Psoas muscle (tissue), 8 donors: ENCODE measurements at places on chromosomes 1 and 21. TPM values are rescaled to one million over a fixed set of nuclear protein-coding genes. Genes with fewer than 3 reads are reported as not detected.
A peak's percentile ranks its signal among the peaks of the same experiment; 100 is the strongest.

- H3K27ac ChIP-seq, result no peak overlapping the region
- H3K4me3 ChIP-seq, result no peak overlapping the region
- H3K36me3 ChIP-seq, result no peaks in the 10 kb centered on the region
- no peaks in the 10 kb centered on the region for H3K4me1 ChIP-seq
These were observed 340.3 kb downstream of the BRINP2 start for GRCh38 chr1:177511036-177511435.

The TNFAIP8L2 gene
- 0.56 TPM for total RNA-seq

The TEDDM1 gene
- total RNA-seq, result not detected

DNA sequence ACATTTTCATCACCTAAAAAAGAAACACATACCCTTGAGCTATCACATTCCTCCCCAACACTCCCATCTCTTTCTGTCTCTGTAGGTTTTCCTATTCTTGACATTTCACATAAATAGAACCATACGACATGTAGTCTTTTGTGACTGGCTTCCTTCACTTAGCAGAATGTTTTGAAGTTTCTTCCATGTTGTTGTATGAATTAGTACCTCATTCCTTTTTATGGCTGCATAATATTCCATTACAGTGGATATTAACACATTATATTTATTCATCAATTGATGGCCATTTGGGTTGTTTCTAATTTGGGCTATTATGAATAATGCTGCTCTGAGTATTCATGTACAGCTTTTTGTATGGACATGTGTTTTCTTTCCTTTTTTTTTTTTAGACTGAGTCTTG is 11.8 kb downstream of the WDTC1 start:
- H3K36me3 ChIP-seq, result no peaks in the 10 kb centered on the region
- peaks cover 3% of the 10 kb centered on the region for H3K4me1 ChIP-seq
- no peak overlapping the region for H3K4me3 ChIP-seq
- no peak for DNase-seq
- H3K27me3 ChIP-seq, result no peaks in the 10 kb centered on the region
- no peak overlapping the region for H3K27ac ChIP-seq

GRCh38 chr1:106651028-106651762 is 405.3 kb upstream of the PRMT6 start:
- no peak overlapping the region for H3K4me3 ChIP-seq
- no peaks in the 10 kb centered on the region for H3K27me3 ChIP-seq
- H3K36me3 ChIP-seq, result no peaks in the 10 kb centered on the region
- DNase-seq, result no peak
- no peaks in the 10 kb centered on the region for H3K4me1 ChIP-seq
- no peak overlapping the region for H3K27ac ChIP-seq

GRCh38 chr1:154404984-154405746 is at the start of gene IL6R:
IL6R (plus strand) TSS chr1:154405343; CDS start chr1:154405630, 287 bp downstream.
- H3K4me3 ChIP-seq, result peak within 1 kb of the TSS; percentile 98
- DNase-seq, result peak; percentile 98
- H3K27me3 ChIP-seq, result no peaks in the 10 kb centered on the region
- H3K27ac ChIP-seq, result peak within 1 kb of the TSS; percentile 100
- H3K36me3 ChIP-seq, result no peaks in the 10 kb centered on the region

DNA sequence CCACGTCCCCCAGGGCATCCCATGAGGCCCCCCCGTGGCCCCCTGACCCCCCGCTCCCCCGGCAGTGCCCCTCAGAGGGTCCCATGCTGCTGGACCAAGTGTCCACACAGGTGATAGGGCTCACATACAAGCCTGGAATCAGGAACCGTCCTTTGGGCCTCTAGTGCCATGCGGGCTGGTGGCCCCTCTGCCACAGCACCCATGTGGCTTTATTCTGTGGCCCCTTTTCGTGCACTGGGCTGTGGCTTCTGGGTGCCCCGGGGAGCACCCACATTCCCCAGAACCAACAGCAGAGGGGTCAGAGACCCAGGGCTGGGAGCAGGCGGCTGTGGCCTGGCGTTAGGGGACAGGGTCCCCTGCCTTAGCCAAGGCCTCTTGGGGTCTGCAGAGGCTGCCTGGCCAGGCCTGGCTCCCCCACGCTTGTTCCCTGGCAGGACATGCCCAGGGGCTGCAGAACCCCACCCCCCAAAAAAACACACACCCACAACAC is 31.7 kb downstream of the SLC19A1 start:
- H3K36me3 ChIP-seq, result no peaks in the 10 kb centered on the region
- no peak overlapping the region for H3K27ac ChIP-seq
- H3K4me1 ChIP-seq, result no peaks in the 10 kb centered on the region

GRCh38 chr1:245690156-245690690 is 535.4 kb downstream of the KIF26B start:
- H3K4me3 ChIP-seq, result no peak overlapping the region
- peaks cover 2% of the 10 kb centered on the region for H3K27me3 ChIP-seq
- no peak overlapping the region for H3K27ac ChIP-seq
- no peak for DNase-seq

The KIAA0319L gene
- 32.0 TPM for total RNA-seq

DNA sequence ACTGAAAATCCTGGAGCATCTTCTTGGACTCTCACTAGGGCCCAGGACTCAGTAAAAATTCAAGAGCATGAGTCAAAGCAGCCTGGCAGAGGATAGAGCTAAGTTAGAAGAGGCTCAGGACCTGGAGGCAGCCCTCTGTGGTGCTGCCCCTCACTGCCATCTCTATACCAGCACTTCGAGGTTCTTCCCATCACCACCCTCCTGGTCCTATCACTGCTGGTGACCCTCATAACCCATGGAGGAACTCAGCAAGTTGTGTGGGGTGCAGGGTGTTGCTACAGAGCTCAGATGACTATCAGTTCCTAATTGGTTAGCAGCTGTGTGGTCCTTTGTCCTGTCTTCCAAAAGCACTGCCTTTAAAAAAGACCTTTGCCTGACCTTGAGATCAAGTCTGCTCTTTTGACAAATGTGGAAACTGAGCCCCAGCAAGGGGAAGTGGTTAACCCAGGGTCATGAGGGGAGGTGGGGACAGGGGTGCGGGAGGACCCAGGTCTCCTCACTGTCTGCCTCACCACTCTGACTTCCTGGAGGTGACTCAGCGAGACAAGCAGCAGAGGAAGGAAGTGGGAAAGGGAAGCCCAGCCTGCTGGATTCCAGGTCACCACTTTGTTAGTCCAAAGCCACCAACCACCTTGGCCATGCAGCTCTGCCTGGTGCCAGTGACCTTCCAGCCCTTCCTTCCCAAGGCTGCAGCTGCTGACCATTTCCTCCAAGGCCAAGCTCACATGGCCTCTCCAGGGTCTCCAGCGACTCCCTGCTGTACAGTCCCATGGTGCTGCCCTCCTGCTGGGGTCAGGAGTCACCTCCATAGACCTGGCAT is 199.4 kb upstream of the EDN2 start:
- no peak overlapping the region for H3K27ac ChIP-seq
- H3K36me3 ChIP-seq, result no peaks in the 10 kb centered on the region
- no peaks in the 10 kb centered on the region for H3K27me3 ChIP-seq
- peaks cover 6% of the 10 kb centered on the region for H3K4me1 ChIP-seq
- no peak overlapping the region for H3K4me3 ChIP-seq
- DNase-seq, result no peak

DNA sequence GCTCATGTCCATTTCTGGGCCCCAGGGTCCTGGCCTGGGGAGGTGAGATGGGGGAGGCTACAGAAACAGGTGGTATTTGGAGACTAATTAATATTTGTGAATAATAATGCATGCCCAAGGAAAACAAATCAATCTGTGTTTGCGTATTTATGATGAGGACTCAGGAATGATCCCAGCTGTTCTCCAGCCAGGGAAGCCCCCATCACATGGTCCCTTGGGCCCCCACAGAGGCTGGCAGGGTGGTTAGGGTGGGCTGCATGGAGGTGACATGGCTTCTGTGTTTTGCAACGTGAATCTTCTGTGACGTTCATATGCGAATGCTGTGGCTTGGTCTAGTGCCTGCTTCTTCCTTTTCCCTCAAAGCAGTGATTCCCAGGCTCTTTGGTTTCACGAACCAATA is 10.5 kb downstream of the PTPRF start:
- DNase-seq, result no peak
- H3K36me3 ChIP-seq, result no peaks in the 10 kb centered on the region
- H3K27ac ChIP-seq, result no peak overlapping the region
- H3K4me3 ChIP-seq, result no peak overlapping the region
- H3K4me1 ChIP-seq, result no peaks in the 10 kb centered on the region

DNA sequence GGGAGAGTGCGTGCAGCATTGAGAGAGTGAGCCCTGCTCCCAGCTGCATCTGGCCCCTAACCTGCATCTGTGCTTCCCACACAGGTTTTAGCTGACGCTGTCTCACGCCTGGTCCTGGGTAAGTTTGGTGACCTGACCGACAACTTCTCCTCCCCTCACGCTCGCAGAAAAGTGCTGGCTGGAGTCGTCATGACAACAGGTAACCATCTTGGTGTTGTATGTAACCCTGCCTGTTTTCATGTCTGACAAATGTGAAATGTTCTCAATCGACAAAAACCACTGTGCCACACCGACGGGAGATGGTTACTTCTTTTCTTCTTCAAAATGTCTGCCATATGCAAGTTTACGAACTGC is 105.8 kb downstream of the ADARB1 start:
- H3K4me1 ChIP-seq, result no peaks in the 10 kb centered on the region
- H3K27me3 ChIP-seq, result no peaks in the 10 kb centered on the region
- no peak overlapping the region for H3K27ac ChIP-seq
- no peak for DNase-seq

DNA sequence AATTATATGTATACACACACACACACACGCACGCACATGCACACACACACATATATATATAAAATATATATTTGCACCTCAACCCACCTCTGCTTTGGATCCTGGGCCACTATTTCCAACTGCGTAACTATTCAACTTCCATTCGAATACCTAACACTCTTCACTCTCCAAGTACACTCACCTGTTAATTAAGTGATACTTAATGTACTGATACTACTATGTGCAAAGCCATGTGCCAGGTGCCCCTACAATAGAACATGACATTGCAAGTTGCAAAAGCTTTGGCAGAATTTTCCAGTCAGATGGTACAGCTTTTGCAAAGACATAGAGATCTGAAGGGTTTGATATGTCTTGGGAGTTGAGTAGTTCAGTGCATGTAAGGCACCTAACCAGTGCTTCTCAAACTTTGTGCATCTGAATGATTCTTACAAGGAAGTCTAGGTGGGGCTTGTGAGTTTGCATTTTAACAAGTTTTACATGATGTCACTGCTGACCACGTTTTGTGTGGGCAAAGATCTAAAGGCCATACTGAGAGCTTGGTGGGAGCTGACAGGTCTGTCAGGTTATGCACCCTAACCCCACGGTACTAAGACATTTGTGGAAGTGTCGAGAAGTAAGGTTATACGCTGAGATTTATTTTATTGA is 7.2 kb downstream of the CXADR start:
- no peak overlapping the region for H3K4me3 ChIP-seq
- H3K27me3 ChIP-seq, result peaks cover 14% of the 10 kb centered on the region
- no peak overlapping the region for H3K27ac ChIP-seq
- H3K4me1 ChIP-seq, result no peaks in the 10 kb centered on the region

The TMEM54 gene
- total RNA-seq, result 7.0 TPM

GRCh38 chr1:119083479-119083878 is 57.0 kb downstream of the WARS2 start:
- no peak overlapping the region for H3K27ac ChIP-seq
- no peaks in the 10 kb centered on the region for H3K36me3 ChIP-seq
- H3K27me3 ChIP-seq, result no peaks in the 10 kb centered on the region
- H3K4me3 ChIP-seq, result no peak overlapping the region
- no peaks in the 10 kb centered on the region for H3K4me1 ChIP-seq

DNA sequence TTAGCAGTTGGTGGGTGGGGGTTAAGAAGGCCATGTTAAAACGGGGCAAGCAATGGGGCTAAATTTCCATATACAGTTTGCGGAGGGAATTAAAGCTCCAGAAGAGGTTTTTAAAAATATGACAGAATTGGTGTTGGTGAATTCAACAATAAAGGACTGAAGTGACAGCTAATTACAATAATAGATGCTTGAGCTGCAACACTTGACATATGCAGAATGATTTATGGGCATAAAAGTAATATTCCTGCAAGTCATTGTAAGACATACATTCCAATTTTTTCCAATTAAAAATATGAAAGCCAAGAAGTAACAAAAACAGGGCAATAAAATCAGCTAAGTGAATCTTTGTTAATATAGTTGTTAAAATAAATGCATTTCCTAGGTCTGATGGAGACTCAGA is 202.2 kb upstream of the MAP1LC3C start:
- H3K36me3 ChIP-seq, result no peaks in the 10 kb centered on the region
- H3K27me3 ChIP-seq, result no peaks in the 10 kb centered on the region
- no peak for DNase-seq
- H3K27ac ChIP-seq, result no peak overlapping the region
- no peak overlapping the region for H3K4me3 ChIP-seq
- no peaks in the 10 kb centered on the region for H3K4me1 ChIP-seq

The DMBX1 gene
- total RNA-seq, result not detected

GRCh38 chr1:183070923-183071618 is 47.9 kb downstream of the LAMC1 start:
- H3K4me3 ChIP-seq, result no peak overlapping the region
- peak overlapping the region; percentile 36 for H3K27ac ChIP-seq
- no peaks in the 10 kb centered on the region for H3K27me3 ChIP-seq

The NCAM2 gene
- 0.62 TPM for total RNA-seq

The PDPN gene
- 22.4 TPM for total RNA-seq

DNA sequence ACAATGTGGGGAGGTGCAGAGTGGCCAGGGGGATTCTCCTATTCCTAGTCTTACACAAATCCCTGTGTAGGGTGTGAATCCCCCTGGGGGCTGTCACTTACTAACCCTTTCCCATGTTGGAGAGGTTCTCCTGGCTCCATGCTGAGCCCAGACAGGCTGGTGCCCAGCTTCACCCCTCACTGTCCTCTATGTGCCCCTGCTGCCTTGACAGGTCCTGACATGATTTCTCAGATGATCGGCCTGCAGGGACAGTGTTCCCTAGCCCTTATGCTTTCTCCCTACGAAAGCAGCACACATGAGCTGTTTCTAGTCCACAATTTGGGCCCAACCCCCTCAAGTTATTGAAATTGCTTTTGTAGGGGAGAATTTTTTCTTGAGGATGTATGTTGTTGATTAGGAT is 68.9 kb upstream of the FAM78B start:
- DNase-seq, result no peak
- no peaks in the 10 kb centered on the region for H3K36me3 ChIP-seq
- no peak overlapping the region for H3K4me3 ChIP-seq
- peaks cover 2% of the 10 kb centered on the region for H3K27me3 ChIP-seq
- no peak overlapping the region for H3K27ac ChIP-seq
- H3K4me1 ChIP-seq, result no peaks in the 10 kb centered on the region

DNA sequence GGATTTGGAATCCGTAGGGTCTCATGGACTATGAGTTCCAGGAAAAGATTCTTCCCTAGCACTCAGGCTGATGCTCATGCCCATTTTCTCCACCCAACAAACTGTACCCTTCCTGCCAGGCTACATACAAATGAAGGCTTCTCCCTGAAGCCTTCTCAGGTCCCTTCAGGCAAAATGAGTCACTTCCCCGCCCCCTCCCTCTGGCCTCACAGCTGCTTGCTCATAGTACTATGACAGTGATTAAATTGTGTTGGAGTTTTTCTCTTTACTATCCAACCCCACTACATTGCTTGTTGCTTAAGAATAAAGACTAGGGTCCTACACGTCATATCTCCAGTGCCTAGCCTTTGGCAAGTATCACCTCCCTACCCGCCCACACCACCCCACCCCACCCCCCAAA is 207.6 kb upstream of the NFIA start:
- no peak for DNase-seq
- H3K27ac ChIP-seq, result no peak overlapping the region
- H3K4me3 ChIP-seq, result no peak overlapping the region
